ENCODE measurements at places on chromosomes 16 and 17.

- DNase-seq, result no peak
These were observed 11.8 kb downstream of the METTL9 start for GRCh38 chr16:21611198-21611555.

DNA sequence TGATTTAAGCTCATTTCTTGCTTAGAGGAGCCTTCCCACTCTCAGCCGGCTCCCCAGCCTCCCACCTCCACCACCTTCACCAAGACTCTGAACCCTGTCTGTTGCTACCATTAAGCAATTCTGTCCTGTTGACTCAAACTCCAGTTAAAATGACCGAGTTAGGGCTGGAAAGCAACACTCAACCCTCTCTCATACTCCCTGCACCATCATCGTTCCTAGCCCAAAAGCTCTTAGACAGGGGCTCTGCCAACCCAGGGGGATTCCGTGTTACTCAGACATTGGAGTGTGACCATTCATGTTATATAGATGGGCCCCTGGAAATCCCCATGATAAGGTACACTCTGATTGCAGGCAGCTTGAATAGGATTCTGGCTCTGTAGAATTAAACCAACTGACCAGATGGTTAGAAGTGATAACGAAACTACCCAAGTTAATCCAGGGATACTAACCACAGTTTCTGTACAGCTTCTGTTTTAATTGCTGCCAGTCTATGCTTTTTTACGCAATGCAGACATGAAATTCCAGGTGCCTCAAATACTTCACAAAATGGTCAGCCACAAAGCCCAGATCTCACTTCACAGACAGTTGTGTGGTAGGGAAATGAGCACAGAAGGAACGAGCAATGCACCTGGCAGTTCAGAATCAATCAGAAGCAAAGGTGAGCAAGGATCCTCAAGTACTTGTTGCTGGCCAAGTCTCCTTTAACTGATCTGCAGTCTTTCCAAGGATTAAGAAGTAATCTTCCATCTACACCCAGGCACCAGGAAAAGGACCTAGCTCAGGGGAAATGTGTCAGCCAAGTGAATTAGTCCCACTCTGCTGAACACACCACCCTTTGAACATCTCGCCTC, 2.1 kb downstream of the SSTR2 start:
- DNase-seq, result no peak

DNA sequence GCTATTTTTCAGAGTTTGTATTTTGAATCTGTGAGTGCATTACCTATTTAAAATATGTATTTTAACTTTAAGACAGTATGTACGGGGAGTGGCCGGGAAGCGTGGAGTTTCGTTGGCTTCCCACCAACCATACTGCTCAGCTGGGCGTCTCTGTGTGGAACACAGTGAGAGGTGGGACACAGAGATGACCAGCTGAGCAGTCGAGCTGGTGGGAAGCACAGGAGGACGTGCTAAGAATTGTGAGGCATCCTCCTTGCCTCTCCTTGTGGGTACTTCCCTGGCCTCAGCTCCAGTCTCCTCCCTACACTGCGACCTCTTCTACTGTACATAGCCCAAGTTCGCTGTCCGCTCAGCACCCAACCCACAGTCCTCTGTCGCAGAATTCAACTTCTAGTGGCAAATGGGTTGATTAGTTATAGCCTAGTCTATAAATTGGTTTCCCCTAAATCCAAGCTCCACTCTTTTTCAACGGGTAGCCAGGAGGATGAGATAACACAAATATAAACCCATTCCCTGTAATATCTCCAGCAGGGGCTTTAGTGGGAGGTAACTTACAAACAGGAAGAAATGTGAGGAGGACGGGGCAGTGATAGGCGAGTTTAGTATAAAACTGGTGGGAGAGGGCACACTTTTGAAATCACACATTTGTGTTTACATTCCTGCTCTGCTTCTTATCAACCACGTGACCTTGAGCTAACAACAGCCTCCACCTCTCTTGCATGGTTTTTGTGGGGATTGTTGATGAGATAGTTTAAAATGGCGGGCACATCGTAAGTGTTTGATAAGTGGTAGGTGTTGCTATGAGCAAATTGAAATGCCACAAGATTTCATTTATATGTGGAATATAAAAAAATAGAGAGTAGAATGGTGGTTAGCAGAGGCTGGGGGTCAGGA, 211.9 kb upstream of the HS3ST3A1 start:
- no peak for DNase-seq

DNA sequence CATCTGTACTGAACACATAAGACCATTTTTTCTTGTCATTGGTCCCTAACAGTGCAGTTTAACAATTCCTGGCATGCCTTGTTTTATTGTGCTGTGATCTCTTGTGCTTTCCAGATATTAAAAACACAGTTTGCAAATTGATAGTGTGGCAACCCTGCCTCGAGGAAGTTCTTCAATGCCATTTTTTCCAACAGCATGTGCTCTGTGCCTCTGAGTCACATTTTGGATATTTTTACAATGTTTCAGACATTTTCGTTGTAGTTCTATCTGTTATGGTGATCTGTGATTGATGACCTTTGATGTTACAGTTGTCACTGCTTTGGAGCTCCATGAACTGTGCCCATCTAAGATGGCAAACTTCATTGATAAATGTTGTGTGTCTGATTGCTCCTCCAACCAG, 66.2 kb downstream of the GOSR1 start:
- no peak for DNase-seq

DNA sequence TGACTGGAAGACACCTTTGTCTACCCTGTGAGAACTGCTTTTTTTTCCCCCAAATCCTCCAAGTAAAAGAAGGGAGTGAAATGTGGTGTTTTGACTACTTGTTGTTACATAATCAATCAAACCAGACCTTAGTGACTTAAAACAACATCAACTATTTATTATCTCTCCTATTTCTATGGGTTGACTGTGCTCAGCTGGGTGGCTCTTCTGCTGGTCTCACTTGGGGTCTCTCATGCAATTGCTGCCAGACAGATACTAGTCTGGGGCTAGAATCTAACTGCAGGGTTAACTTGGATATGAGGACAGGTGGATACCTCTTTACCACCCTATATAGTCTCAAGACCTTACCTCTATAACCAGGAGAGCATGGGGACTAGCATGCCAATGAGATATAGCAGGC, 141.3 kb downstream of the SALL1 start:
- DNase-seq, result no peak

- DNase-seq, result no peak
These were observed 736 bp downstream of the APPBP2 start for GRCh38 chr17:60525328-60525684.

- DNase-seq, result no peak
These were observed 20.9 kb downstream of the ANKFN1 start for GRCh38 chr17:56173958-56174835.

DNA sequence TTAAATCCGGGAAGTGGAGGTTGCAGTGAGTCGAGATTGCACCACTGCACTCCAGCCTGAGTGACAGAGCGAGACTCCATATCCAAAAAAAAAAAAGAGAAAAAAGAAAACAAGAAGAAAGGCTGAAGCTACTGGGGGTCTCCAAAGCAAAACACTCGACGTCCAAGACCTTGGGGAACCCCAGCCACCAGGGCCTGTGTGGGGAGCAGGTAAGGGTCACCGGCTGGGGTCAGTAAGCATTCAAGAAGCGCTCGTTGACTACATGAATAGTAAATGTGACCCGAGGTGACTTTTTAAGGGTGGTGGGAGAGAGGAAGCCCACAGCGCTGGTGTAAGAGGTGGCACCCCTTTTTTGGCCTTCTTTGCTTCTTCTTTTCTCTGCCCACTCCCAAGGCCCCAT, 49.5 kb downstream of the PECAM1 start:
- DNase-seq, result no peak

DNA sequence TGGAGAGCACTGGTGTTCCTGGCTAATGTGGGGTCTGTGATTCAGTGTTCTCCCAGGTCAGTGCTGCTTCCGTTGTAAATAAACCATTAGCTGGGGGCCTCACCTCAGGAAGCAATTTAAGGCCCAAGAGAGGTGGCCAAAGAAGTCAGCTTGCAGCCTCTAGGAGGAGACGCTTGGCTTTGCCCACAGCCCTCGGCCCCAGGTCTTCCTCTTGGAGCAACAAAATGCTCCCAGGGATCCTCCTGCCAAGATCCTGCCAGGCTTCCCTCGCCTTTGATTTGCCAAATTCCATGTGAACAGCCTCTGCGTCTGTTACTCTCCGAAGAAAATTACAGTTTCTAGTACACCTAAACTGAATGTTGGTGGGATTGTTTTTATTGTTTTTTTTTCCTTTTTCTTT, 62.4 kb upstream of the TBX2 start:
- no peak for DNase-seq

GRCh38 chr16:28259091-28259780, 33.1 kb upstream of the SBK1 start:
- no peak for DNase-seq

DNA sequence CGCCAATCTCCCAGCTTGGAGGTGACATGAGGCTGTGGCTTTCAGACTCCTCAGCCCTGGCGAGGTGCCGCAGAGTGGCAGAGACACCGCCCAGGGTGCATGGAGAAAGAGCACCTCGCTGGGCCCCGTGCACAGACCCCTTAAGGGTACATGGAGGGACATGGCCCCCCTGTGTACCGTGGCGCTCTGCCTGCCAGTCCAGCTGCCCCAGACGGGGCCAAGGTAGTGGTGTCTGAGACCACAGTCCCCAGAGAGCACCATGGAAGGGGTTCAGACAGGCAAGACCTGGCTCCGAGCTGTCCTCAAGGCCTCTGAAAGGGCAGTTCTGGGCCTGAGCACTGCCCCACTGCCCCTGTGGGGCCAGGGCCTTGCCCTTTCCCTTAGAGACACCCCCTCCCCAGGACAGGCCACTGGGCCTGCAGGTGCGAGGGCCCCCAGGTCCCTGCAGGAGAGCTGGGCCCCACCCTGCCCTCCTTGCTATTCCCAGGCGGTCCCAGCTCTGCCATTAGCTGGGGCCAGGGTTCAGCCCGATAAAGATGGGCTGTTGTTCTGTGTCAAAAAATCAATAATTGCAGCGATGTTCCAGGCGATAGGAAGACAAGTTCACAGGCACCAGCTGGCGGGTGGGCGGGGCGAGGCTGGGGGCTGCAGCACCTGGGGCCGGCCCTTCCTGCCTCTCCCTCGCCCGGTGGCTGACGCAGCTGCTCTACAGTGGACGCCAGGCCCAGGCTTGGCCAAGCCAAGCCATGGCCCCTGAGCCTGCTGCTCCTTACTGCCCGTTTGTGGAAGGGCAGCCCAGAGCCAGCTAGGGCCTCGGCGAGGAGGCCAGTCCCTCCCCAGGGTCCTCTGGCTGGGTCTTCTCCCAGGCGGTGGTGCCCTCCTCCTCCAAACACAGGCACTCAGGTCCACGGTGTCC, 51.7 kb downstream of the ZFPM1 start:
- DNase-seq, result peak; percentile 86

Measured in right lobe of liver (tissue), 6 donors.